ENCODE measurements at places on chromosomes 12 and 14.

DNA sequence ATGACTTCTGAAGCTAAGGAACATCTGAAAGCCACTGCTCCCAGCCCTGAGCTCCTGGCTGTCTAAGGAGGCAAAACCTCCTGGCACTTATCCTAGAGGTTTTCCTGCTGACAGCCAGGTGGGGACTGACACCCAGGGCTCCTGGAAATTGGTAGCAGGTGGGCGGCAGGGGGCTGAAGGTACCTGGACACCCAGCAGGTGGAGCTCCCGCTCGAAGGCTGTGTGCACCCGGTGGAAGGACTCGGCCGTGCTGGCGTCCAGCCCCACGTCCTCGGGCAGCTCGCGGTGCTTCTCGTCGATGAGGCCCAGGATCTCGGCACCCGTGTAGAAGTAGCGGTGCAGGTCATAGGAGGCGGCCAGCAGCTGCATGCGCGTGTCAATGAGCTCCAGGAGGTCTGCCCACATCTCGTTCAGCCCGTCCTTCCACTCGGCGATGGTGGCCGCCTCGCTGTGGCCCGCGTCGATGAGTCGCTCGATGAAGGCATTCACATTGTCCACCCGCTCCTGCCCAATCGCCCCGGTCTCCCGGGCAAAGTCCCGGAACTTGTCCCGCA, 68.2 kb downstream of the PLEKHG3 start:
- DNase-seq: no peak
- peaks cover 3% of the 10 kb centered on the region for H3K4me1 ChIP-seq
- H3K4me3 ChIP-seq: no peak overlapping the region
- H3K36me3 ChIP-seq: no peaks in the 10 kb centered on the region

DNA sequence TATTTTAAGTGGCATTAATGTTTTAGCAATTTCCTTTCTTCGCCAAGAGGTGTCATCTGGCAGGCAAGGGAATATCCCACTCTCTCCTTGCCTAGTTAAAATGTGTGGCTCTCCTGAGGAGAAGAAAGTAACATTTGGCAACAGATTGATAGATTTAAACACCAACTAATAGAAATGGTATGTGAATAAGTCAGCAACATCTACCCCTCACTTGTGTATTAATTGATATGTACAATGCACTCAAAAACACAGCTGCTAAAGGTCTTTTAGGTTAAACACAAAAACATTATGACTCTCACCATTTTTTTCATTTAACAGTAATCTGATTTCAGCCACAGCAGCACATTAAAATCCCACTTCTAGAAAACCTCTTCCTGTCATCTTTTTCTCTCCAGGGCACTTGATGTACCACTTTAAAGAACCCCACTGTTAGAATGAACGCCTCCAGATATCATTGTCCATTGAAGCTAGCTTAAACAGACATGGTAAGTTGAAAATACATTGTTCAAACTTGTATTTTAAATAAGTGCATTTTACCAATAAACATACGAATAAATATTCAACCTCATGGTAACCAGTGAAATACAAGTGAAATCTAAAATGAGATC, 151.7 kb downstream of the RPAP3 start:
- H3K4me1 ChIP-seq: peaks cover 23% of the 10 kb centered on the region
- no peak overlapping the region for H3K27ac ChIP-seq
- no peak for DNase-seq
- no peak overlapping the region for H3K4me3 ChIP-seq

- no peak overlapping the region for H3K4me3 ChIP-seq
- no peak overlapping the region for H3K27ac ChIP-seq
- no peaks in the 10 kb centered on the region for H3K4me1 ChIP-seq
- H3K27me3 ChIP-seq: no peaks in the 10 kb centered on the region
Observed at GRCh38 chr12:106704081-106704480, 70.4 kb upstream of the RIC8B start.

DNA sequence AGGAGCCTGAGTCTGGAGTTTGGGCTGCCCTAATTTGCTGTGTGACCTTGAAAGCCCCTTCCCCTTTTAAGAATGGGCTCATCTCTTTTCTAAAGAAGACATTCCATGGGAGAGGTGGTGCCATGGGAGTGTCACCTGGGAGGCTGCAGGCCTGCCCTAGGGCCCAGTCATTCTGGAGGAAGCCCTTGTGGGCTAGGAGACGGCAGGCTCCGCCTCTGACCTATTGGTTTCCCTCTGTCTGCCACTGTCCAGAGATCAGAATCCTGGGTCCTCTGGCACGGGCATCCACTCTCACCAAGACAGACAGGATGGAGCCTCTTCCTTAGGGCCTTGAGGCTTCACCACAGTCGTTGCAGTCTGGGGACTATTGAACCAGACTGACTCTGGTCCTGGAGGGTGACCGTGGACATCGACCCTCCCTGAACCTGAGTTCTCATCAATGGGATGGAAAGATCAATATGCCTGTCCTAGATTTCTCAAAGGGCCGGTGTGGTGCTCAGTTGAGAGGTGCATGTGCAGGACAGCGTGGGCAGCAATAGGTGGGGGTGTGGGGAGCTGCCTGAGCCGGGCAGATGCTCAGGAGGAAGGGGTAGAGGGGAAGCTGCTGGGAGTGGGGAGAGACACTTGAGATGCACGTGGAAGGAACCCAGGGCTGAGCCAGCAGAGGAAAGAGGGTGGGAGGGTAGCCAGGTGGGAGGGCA, 12.2 kb upstream of the CLMN start:
- no peak for DNase-seq
- peaks cover 4% of the 10 kb centered on the region for H3K27me3 ChIP-seq
- no peaks in the 10 kb centered on the region for H3K36me3 ChIP-seq
- H3K27ac ChIP-seq: no peak overlapping the region
- H3K4me3 ChIP-seq: no peak overlapping the region

DNA sequence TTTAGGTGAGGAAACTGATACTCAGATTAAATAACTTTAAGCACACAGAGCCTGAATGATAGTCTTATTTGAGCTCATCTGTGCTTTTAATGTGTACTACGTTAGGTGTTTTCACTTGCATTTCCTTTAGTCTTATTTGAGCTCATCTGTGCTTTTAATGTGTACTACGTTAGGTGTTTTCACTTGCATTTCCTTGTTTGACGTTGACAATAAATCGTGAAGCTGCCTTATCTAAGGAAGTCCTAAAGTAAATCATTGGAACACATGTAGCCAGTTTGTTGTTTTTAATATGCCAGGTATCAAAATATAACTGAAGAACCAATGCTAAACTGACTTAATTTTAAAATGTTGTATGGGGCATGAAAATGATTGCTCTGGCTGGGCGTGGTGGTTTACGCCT, 2.0 kb downstream of the RAP1B start:
- no peaks in the 10 kb centered on the region for H3K27me3 ChIP-seq
- H3K4me3 ChIP-seq: peak overlapping the region; percentile 91
- peaks cover 53% of the 10 kb centered on the region for H3K36me3 ChIP-seq
- peak overlapping the region; percentile 93 for H3K27ac ChIP-seq
- DNase-seq: no peak

DNA sequence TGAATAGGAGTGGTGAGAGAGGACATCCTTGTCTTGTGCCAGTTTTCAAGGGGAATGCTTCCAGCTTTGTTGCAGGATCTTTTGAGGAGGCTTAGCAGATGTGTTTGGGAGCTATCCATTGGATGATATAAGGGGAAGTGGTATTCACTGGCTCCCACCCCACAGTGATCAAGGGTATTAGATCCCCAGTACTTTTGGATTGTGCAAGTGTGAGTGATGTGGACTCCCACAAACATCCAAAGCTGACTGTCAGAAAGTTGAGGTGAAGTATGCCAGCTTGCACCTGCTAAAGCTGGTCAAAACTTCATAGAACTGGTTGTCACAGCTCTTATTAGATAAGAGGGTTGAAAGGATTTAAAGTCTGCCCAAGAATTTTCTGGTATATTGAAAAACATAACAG, 110.1 kb upstream of the BTG1 start:
- peaks cover 5% of the 10 kb centered on the region for H3K36me3 ChIP-seq
- no peak overlapping the region for H3K4me3 ChIP-seq
- peaks cover 20% of the 10 kb centered on the region for H3K4me1 ChIP-seq
- H3K27ac ChIP-seq: no peak overlapping the region

DNA sequence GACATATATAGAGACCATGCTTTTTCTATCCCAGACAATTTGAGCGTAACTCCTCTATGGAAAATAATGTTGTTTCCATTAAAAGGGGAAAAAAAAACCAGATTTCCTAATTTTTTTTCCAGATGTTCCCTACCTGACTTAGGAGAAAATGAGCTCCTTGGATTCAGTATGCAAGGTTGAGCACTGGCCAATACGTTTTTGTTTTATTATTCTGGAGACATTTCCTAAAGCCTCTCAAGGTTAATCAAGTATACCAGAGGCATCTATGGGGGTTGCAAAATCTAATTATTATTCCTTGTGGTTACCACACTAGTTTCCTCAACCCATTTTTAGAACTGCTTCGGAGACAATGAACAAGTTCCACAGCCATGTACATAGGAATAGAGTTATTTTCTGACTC, 291.3 kb downstream of the SLC16A7 start:
- H3K4me1 ChIP-seq: no peaks in the 10 kb centered on the region
- H3K36me3 ChIP-seq: no peaks in the 10 kb centered on the region
- H3K27ac ChIP-seq: no peak overlapping the region
- H3K4me3 ChIP-seq: no peak overlapping the region
